GM23248 (cell line): ENCODE measurements at places on chromosomes 11 and 22.

DNA sequence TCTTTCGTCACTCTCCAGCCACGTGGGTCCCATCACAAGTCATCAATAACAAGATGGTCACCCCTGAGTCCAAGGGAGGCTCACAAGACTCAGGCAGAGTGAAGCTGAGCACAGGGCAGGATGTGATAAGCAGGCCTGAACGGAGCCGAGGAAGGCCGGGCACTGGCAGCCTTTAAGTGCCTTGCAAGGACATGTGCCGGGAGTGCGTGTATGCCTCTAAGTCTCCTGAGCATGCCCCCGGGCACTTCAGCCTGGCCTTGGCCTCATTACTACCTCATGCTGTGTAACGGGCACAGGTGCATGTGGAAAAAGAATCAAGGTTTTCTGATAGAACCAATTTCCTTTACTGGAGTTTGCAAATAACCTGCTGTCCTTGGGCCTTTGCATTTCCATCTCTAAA, 55.8 kb downstream of the UBASH3B start:
- H3K36me3 ChIP-seq = no peaks in the 10 kb centered on the region
- no peak for DNase-seq
- H3K4me3 ChIP-seq = no peak overlapping the region
- H3K27me3 ChIP-seq = no peaks in the 10 kb centered on the region
- peaks cover 54% of the 10 kb centered on the region for H3K4me1 ChIP-seq
- H3K27ac ChIP-seq = no peak overlapping the region

DNA sequence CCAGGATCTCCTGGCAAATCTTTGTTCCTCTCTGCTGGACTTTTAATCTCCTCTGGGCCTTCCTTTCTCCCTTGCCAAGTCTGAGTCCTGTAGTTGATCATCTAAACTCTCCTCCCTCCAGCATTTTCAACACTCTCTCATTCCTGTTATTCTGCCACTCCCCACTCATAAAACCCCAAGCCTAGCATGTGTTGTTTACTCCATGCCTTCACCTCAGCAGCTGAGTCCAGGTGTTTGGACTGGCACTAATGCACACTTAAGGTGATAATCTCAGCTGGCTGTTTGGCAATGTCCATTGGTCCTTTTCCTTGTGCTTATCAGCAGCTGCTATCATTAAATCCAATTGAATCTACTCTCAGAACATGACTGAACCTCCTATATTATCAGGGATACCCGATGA, 876.8 kb upstream of the TENM4 start:
- no peak for DNase-seq
- H3K36me3 ChIP-seq = no peaks in the 10 kb centered on the region
- no peaks in the 10 kb centered on the region for H3K27me3 ChIP-seq
- H3K4me1 ChIP-seq = no peaks in the 10 kb centered on the region

DNA sequence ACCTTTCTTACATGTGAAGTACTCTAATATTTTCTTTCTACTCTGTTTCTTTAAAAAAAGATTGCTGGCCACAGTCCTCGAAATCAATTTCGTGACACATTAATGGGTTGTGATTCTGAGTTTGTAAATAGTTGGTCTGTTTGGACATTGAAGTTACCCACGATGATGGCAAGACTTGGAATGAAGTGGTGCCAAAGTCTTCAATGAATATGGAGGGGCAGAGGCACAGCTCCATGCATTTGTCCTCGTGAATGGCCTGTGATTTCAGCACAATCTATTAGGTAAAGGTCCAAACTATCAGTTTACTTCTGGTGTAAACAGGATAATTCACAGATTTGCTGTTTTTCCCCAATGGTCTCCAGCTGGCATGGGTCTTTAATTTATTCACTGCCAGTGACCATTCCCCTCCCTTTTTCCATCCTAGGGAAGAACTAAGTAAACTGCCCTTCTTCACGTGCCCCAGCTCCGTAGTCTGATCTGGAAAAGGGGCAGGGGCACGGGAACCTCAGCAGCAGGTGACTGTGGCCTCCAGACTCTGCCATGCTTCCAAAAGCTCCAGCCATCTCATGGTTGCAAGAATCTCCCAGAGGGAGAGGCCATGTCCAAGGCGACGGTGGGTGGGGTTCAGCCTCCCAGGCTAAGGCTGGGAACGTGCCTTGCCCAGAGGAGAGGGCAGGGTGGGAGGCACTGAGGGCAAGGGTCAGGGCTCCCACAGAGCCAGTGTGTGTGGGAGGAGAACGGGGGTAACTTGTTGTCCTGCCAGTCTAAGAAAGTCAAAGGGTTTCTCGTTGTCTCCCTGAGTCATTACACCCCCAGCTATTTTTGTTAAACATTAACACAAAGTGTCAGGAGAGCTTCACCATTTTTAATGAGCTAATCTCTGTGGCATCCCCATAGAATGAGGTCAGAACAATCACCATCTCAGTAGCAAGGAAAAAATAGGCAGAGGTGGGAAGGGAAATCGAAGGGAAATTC, 16.9 kb upstream of the PEX26 start:
- DNase-seq = peak; percentile 88
- H3K4me3 ChIP-seq = no peak overlapping the region
- H3K36me3 ChIP-seq = no peaks in the 10 kb centered on the region
- H3K27ac ChIP-seq = peak overlapping the region; percentile 77

GRCh38 chr11:34213366-34213765, 107.9 kb downstream of the NAT10 start:
- H3K27ac ChIP-seq = no peak overlapping the region
- H3K36me3 ChIP-seq = no peaks in the 10 kb centered on the region
- peak; percentile 74 for DNase-seq
- no peaks in the 10 kb centered on the region for H3K27me3 ChIP-seq
- no peak overlapping the region for H3K4me3 ChIP-seq
- peaks cover 28% of the 10 kb centered on the region for H3K4me1 ChIP-seq

DNA sequence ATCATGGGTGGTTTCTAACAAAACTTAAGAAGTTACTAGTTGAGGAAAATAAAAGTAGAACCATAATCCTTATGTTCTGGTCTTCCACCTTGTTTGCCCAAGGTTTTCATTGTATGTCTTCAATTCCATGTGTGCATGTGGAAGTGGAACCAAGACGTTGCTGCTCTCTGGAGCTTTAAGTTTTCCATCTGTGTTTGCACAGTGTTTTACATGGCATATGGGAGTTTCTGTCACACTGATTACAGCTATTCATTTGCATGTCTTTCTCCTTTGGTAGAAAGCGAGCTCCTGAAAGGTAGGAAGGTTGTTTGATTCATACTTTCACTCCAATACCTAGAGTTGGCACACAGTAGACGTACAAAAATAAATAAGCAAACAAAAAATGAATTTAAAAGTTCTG, 112.6 kb upstream of the LUZP2 start:
- no peaks in the 10 kb centered on the region for H3K36me3 ChIP-seq
- no peaks in the 10 kb centered on the region for H3K4me1 ChIP-seq
- no peak overlapping the region for H3K4me3 ChIP-seq
- H3K27ac ChIP-seq = no peak overlapping the region
